Left cardiac atrium (tissue), 4 donors: ENCODE measurements at places on chromosomes 7 and 10. TPM values are rescaled to one million over a fixed set of nuclear protein-coding genes. Genes with fewer than 3 reads are reported as not detected.

- DNase-seq, result no peak
Measured at GRCh38 chr7:111180338-111180737, 89.4 kb downstream of the LRRN3 start.

- DNase-seq, result no peak
Measured at GRCh38 chr10:122864194-122864592, 15.2 kb downstream of the FAM24B start.

- DNase-seq, result no peak
Measured at GRCh38 chr10:62584731-62585130, 210.6 kb downstream of the ZNF365 start.

The MSMB gene
- not detected for total RNA-seq

GRCh38 chr10:110535958-110536891, 31.3 kb upstream of the SMC3 start:
- DNase-seq, result peak; percentile 40

DNA sequence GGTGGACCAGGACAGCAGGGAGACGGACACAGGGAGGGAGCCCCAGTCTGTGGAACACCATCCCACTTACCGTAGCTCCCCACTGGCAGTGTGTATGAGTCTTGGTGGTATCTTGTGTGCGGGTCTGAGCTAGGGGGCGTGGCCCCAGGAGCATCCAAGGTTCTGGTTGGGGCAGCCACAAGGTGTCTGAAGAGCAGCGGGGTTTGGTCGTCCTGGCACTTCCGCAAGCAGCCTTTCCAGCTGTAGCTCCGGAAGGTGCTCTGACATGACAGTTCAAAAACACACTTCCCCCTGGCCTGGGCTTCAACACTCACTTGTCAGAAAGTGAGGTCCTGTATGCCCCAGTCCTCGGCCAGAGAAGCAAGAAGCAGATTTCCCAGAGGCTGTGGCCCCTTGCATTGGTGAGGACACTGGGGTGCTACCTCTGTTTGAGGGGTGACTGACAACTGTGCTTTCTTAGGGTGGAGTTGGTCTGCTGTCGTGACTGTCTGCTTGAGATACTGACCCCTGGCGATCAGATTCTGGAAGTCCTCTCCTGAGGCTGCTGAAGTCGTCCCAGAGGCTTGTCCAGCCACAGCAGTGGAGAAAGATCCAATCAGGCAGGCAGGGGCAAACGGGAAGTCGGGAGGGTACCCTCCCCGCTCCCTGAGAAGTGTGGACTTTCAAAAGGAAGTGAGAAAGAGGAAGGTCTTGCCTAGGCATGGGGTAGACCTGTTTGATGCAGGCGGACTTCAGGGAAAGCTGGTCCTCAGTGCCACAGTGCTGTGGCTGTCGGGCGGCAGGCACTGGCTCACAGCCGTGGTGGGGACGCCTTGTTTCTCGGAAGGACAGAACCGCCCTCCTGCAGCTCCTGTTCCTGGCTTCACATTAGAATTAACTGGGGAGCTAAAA, 51.4 kb upstream of the PFKFB3 start:
- peak; percentile 62 for DNase-seq

The ITPRID1 gene
- not detected for total RNA-seq

DNA sequence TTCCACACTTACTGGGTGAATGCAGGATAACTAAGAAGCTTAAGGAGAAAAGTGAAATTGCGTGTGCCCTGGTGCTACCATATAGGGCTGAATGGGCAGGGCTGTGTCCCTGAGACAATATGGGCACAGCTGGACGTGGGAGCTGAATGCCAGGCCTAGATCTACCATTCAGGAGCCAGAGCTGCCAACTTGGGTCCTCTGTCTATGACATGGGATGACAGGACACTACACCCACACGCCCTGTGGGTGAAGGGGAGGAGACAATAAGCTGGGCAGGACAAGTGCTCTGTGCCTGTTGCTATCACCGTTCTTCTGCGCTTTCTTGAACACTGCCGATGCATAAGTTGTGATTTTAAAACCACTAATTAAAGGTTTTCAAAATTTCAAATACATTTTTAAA, 293.9 kb downstream of the TNS3 start:
- DNase-seq, result peak; percentile 51

- DNase-seq, result no peak
Measured at GRCh38 chr10:16439295-16439694, 2.5 kb downstream of the PTER start.

The MGAM2 gene
- 0.12 TPM for total RNA-seq

The RBM48 gene
- 11.8 TPM for total RNA-seq

The PRKAR2B gene
- 78.2 TPM for total RNA-seq

- DNase-seq, result no peak
Measured at GRCh38 chr10:103806395-103807187, 48.8 kb downstream of the SH3PXD2A start.

The LMBR1 gene
- 45.2 TPM for total RNA-seq

DNA sequence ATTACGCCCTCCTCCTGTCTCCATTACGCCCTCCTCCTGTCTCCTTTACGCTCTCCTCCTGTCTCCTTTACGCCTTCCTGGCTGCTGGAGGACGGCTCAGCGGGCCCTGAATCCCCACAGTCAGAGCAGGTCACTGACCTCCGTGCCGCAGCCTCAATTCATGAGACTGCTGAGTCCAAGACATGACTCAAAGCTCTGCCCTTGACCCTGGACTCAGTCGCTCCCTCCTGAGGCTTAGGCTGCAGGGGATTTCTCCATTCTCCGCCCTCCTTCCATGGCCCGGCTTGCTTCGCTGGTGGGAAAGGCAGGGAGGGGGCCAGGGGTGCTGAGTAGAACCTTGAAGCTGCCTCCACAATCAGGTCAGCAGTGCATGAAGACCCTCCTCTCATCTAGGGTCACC, 21.0 kb upstream of the FOXL3 start:
- DNase-seq, result peak; percentile 18

DNA sequence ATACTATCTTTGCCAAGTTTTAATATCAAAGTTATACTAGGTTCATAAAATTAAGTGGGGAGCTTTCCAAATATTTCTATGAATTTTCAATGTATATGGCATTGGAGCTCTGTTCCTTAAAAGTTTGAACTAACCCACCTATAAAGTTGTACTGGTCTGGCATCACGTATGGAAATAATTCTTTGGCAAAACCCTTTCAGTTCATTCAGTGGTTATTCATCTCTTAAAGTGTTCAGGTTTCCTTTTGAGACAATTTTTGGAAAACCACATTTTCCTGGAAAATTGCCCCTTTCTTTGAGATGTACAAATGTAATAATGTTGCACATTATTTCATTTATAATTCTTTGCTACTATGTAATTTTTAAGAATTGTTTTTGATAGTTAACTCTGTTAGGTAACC, 62.5 kb upstream of the INPP5A start:
- DNase-seq, result no peak

GRCh38 chr7:13742811-13743210, 246.7 kb downstream of the ETV1 start:
- peak; percentile 22 for DNase-seq

- DNase-seq, result no peak
Measured at GRCh38 chr10:50322077-50322476, 70.8 kb upstream of the ASAH2 start.

GRCh38 chr7:157464971-157465886, 128.4 kb downstream of the DNAJB6 start:
- DNase-seq, result no peak

- DNase-seq, result no peak
Measured at GRCh38 chr7:6423942-6424701, 23.6 kb downstream of the DAGLB start.

DNA sequence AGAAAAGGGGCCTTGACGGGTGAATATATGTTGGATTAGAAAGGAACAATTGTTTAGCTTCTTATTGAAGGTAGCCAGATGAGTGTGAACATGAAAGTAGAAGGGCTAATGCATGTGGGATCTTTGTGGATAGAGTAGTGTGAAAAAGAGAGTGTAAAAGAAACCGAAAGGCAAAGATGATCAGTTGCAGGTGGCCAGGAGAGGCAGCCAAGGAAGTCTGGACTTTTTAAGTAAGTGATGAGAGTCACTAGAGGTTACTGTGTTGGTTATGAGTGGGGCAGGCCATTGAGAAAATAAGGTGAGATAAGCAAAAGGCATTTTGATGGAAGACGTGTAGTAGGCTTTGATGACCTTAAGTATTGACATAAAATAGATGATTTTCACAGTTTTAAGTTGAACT, 64.7 kb upstream of the ETV1 start:
- DNase-seq, result no peak

- no peak for DNase-seq
Measured at GRCh38 chr7:134703782-134704181, 57.1 kb downstream of the BPGM start.

The AEBP1 gene
- total RNA-seq, result 65.0 TPM

GRCh38 chr7:127017196-127017595, 235.5 kb downstream of the GRM8 start:
- no peak for DNase-seq

DNA sequence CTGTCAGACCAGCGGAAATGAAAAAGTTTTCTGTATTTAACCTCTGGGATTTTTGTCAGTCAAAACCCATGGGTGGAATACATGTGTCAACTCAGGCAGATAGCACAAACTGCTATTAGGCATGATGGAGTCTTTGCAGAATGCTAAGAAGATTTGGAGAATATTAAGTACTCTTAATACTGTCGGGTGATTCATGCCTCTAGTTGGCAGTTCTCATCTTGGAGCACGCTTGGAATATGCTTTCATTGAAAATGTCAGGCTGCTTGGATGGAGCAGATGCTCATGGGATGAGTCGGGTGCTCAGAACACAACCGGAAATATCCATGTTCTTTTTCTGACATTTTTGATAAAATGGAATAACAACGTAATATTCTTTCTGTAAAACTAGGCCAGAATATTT, 27.6 kb upstream of the PRKG1 start:
- DNase-seq, result no peak

The SEMA3C gene
- 44.1 TPM for total RNA-seq

DNA sequence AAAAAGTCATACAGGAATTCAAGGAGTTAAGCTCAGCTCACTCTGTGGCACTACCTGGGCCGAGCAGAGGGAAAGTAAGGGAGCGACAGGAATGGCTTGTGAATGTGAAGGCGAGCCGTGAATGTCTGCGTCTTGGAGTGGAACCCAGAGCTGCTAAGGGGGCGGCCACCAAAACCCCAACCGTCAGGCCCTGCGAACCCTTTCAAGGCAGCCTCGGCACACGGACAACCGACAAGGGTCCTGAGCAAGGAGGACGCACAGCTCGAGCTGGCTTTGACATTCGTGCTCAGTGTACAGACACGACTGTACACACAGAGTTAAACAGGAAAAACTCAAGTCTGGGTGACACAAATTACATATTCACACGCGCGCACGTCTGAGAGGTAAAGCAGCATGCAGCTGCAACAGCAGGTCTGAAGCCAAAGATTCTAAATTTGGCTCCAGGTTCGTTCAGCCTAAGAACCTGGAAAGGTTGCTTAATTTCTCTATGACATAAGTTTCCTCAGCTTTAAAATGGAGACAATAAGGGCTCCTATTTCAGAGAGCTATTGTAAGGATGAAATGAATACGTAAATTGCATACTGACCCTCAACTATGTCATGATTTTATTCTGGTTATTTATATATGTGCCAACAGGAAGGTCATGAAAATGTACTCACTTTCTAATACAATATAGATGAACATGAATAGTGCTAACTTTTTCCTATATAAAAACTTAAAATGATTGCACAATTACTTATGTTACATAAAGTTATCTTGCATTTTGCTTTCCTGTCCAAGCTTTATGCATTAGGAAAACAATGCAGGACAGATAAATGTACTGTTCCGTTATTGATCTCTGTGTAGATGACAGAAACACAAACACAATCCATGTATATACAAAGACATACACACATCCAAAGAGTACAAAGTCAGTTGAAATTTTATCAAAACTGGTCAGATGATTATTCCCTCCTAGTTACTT, 192.9 kb downstream of the ZMYND11 start:
- no peak for DNase-seq

GRCh38 chr7:8516976-8517375, 83.6 kb downstream of the NXPH1 start:
- no peak for DNase-seq

The TMEM229A gene
- total RNA-seq, result not detected

GRCh38 chr10:95850791-95851190, 57.0 kb upstream of the CC2D2B start:
- DNase-seq, result no peak

DNA sequence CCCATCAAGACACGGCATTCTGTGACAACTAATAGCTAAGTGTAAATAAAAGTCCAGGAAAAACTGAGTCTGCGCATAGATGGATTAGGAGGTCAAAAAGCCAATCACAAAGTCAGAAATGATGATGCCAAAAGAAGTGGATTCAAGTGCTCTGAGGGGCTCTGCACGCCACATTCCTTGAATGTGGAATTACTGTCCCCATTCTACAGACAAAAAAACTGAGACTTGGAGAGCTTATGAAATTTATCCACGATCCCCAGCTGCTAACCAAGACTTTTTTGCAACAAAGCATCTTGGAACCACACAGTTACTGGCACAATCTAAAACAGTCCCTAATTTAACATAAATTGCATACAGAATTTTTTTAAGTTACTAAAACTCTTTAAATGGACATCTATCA, 49.6 kb upstream of the SLIT1 start:
- DNase-seq, result no peak

The LOXL4 gene
- total RNA-seq, result 0.94 TPM

The PNLIPRP2 gene
- not detected for total RNA-seq

- DNase-seq, result no peak
Measured at GRCh38 chr10:51047857-51048256, 26.4 kb upstream of the PRKG1 start.

DNA sequence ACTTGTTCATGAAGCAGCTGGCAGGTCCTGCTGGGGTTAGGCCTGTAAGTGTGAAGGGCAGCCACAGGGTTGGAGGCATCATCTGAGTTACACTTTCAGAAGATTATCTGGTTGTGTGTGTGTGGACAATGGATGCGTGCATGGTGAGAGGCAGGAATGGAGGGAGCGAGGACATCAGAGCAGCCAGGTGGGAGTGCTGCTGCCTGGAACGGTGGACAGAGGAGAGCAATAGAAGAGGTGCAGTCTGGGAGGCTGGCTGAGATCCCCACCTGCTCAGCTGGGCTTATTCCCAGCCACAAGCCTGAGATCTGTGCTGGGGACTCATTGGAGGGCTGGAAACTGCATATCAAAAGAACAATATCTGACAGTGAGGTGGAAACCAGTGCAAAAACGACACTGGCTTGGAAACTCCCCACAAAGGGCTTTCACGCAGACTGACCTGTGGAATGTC, 17.9 kb downstream of the ZNF488 start:
- DNase-seq, result no peak

The AP4M1 gene
- 11.1 TPM for total RNA-seq

DNA sequence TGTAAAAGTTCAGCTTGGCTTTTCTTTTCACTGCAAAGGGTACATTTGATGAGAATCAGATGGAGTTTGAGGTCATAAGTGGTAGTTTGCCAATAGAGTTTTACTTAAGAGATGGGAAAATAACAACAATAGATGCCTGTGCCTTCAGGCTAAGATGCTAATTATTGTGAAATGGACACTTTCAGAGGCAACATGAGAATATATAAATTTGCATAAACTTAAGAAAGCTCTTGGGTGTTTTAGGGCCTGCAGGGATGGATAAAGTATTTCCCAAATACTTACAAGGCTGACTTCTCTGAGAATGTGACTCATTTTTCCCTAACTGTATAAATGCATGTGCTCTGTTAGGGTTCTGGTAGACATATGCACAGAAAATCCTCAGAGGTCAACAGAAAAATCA, 200.3 kb upstream of the SVIL start:
- DNase-seq, result no peak

The CCDC172 gene
- not detected for total RNA-seq

- no peak for DNase-seq
Measured at GRCh38 chr10:125562737-125563136, 120.2 kb downstream of the TEX36 start.
